B cell (primary cell): ENCODE measurements at places on chromosomes 2 and 18. TPM values are rescaled to one million over a fixed set of nuclear protein-coding genes. Genes with fewer than 3 reads are reported as not detected.

Gene ABCG8
- not detected in 2 replicates for total RNA-seq

- no peak for DNase-seq
These were observed 11.2 kb downstream of the VIL1 start for GRCh38 chr2:218429911-218430692.

- peak; percentile 23 for DNase-seq
These were observed 193.5 kb upstream of the TCF4 start for GRCh38 chr18:55781481-55781957.

- no peak for DNase-seq
These were observed 41.7 kb upstream of the SLC3A1 start for GRCh38 chr2:44233450-44234128.

DNA sequence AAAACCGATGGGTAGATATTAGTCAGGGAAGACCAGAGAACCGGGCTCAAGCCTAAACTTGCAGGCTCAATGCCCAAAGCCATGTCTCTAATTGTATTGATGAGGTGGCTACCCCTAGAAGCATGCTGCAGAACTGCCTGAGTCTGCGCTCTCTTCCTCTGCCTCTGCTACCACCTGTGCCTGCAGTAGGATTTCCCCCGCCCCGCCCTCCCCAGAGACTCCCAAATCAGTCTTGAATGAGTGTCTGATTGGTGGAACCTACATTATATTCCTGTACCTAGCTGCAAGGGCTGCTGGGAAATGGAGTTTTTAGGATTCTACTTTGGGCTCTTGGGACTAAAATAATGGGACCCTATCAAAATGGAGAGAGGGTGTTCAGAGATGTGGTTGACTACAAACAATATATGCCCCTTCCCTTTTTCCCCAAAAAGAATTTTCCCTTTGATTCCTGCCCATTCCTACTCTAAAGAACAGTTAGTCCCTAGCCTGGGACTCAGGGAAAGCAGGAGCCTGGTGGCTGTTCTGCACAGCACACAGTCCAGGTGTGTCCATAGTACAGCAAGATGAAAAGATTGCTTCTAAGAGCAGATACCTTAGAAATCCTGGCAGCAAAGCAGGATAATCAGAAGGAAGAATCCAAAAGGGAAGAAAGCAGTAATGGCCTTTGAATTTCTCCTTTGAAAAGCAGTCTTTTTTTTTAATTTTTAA is 12.5 kb downstream of the GRP start:
- DNase-seq, result no peak

Gene ATAD2B
- 90.8 and 95.4 TPM in 2 replicates for total RNA-seq

DNA sequence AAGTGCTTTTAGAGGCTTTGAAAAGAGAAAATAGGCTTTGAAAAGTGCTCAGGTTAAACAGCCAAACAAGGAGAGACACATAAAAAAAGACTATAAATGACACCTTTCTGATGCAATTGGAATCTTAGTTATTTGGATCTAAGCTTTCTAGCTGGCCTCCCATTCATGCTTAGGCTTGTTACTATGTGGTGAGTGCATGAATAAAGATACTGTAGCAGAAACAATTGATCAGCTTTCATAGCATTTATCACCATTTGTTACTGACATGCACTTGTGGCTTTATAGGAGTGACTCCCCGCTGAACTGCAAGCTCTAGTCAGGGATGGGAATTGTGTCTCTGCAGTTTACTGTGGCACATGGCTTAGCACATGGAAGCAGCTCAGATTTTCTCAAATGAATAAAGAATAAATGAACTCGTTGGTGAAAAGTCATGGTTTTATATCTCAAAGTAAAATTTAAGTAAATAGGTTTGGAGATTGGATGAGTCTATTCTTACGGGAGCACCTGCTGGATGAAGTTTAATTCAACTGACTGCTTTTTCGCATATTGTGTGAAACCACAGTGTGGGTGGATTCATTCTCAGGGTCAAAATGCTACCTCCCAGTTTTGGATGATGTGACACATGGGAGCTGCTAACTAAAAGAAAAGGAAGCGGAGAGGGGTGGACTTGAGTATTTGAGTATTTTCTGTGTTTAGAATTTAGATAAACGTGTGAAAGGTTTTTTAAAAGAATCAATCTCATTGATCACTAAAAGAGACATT is 91.1 kb upstream of the NOL4 start:
- DNase-seq, result no peak

DNA sequence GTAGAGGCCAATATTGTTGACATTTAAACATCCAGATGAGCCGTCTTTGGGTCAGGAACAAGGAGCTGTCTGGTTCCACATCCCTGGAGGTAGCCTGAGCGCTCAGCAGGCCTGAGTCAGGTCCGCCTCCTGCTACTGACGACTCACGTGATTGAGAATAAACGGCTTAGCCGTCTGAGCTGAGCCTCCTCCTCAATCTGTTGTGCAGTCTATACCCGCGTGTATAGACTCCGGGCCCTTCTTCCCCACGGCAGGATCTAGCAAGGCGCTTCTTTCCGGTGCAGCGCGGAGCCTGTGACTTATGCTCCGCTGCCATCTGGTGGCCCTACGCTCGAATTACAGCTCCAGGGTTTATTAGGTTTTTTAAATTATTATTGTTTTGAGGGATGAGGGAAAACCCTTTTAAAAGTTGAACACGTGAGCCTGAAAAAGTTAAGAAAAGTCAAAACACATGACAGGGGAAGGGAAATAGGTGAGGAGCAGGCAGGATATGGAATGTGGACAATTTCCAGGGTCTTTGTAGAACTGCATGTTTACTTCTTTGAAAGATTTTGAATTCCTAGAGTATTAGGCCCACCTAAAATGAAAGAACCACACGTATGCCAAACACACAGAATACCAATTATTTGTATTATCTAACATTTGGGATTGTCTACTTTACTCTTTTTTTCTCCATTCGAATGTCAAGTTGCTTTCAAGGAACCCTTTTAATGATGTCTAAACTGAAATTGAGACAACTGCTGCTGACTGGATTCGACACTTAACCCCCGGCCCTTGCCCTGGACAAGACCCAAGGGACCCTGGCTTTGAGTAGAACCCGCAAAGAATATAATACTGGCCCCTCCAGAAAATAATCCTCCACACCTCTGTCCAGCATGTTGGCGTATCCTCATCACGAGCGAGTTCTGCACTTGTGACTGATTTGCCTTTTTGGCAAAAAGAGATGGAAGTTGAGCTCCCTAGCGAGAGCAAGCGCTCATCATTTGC is 112.4 kb upstream of the ZNF236 start:
- DNase-seq, result peak; percentile 68

Gene G6PC2
- not detected in 2 replicates for total RNA-seq

DNA sequence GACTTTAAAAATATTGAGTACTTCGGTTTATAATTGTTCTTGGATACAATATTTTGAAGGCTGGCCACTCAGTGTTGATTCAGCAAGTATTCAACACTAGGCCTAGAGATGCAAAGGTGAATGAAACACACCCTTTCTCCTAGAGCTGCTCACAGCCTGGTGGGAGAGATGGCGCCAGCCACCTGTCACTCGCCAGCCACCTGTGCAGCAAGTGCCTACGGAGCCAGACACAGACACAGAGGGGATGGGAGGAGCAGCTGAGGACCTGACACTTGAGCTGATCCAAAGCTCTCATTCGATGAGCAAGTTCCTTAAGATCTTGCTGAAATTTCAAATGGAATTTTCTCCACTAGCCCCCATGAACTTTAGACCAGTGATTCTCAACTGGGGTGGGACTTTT is 151.1 kb upstream of the RIOK3 start:
- no peak for DNase-seq

DNA sequence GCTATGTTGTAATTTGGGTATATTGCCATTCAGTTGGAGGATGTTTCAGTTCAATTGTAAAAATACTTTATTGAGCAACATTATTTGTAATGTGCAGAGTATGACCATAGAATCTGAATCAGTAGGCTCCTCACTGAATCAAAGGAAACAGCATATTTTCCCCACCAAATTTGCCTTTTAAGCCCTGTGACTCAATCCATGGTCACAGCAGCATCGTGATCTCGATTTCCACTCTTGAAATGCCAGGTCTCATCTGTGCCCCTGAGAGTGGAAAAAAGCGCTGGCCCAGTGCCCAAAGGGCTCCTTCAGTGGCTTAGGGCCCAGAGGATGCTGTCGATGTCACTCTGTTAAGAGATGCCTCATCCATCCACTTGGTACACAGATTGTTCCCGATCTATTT is 57.5 kb downstream of the FHOD3 start:
- no peak for DNase-seq

GRCh38 chr2:29657674-29658073 is 263.7 kb downstream of the ALK start:
- DNase-seq, result no peak

DNA sequence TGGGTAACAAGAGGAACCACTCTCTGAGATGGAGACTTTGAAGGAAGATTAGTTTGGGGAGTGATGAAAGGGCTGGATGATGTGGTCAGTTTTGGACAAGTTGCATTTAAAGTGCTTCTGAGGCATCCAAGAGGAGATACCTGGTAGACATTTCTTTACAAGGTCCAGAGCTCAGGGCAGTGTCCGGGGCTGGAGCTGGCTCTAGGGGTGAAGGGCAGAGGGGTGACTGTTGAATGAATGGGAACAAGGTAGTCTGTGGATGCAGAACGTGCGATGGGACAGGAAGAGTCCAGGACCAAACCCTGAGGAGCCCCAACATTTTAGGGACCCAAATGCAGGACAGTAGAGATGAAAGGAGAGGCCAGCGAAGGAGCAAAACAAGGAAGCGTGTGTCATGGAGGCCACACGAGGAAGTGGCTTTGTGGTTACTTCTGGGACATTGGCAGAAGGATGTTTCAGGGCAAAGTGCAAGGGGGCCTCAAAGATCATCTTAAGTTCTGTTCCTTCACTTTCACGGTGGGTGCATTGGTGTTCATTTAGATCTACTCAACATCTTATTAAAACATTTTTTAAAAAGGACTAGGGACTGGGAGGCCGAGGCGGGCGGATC is 13.6 kb upstream of the GPR35 start:
- no peak for DNase-seq

DNA sequence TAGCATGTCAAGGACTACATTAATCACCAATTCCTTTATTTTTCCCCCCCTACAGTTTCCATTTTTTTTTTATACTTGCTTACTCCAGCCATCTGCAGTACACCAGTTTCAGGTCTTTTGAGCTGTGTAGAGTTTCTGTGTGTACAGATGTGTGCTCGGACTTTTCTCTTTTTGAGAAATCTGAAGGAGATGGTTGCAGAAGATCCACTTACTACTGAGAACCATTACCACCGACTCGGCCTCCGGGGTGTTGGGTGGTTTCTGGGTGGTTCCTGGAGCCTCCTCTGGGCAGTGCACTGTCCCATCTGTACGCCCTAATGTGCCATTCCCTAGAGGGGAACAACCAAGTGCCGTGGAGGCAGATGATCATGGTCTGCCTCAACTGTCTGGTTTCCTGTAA is 15.4 kb upstream of the LYPD6B start:
- DNase-seq, result no peak

DNA sequence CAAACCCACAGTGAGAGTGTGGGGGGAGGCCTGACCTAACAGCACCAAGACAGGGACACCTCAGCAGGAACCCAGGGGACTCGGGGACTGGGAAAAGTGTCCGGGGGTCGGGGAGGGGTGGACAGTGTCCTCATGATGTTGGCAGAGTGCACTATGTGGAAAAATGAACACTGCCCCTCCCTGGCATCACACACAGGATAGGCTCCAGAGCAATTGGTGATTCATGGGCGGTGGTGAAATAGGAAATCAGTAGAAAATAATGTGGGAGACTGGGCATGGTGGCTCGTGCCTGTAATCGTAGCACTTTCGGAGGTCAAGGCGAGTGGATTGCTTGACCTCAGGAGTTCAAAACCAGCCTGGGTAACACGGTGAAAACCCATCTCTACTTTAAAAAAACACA is 3.6 kb upstream of the ANO7 start:
- no peak for DNase-seq

GRCh38 chr2:213980883-213981282 is 430.0 kb upstream of the VWC2L start:
- DNase-seq, result no peak

DNA sequence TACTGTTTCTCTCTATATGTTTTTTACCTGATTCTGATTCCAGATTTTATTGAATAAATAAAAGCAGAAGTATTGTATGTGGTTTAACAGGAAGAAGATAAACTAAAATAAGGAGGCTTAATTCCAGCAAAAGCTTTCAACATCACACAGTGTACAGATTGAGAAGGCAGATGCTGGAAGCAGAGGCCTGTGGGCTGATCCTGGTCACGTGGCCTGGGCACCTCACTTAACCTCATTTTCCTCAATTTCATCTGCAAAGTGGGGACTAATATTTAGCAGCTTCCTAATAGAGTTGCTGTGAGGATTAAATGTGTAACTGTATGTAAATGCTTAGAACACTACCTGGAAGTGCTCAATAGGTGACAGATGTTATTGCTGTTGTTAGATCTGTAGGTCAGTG is 58.0 kb downstream of the CDCA7 start:
- DNase-seq, result no peak
